ENCODE measurements at places on chromosomes 3 and 15.
A peak's percentile ranks its signal among the peaks of the same experiment; 100 is the strongest.

DNA sequence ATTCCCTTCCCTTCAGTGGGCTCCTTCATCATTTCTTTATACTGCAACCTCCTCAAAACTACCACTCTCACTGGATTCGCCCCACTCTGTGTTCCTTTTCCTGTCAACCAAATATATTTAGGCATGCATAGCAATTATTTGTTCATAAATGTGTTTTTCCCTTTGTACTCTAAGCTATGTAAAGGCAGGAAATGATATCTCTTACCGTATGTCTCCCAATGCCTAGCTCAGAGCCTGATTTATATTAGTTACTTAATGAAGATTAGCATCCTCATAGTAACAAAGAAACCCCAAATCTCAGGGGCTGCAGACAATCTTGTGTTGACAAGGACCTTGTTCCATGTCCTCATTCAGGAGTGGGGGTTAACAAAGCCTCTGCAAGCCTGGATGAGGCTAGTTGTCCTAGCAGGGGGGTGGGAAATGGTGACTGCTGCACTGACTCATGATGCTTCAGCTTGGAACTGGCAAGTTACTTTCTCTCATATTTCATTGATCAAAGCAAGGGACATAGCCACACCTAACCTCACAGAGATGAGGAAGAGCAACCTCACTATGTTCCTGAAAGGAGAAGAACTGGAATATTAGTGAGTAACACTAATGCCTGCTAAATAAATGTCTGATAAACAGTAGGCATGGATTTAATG lies 15.2 kb downstream of the PHLDB2 start:
- DNase-seq: no peak

DNA sequence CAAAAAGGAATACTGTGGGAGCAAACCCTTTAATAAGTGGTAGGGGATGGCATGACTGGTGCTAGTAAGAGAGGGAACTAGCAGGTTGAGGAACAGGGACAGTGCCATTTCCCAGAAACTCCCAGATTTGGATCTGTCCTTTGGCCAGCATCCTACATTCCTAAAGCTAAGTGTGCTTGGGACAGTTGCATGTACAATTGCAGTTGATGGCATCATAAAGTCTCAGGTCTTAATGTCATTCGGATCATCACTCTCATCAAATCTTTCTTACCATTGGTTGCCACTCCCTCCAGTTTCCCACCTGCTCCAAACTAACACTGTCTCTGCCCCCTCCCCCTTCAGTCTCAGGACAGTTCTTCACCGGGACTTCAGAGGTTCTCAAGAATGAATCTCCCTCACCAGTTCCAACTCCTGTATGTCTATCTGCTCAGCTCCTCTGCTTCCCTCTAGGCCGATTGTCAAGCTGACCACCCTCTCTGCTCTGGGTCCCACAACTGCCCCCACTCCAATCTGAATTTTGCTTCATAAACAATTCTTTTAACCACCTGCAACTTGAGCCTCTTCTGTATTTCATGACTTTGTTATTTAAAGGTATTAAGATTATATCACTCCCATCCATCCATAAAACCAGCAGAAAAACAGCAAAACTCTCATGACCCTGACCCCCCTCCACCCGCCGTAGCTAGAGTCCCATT lies 260.8 kb downstream of the CGGBP1 start:
- no peak for DNase-seq

DNA sequence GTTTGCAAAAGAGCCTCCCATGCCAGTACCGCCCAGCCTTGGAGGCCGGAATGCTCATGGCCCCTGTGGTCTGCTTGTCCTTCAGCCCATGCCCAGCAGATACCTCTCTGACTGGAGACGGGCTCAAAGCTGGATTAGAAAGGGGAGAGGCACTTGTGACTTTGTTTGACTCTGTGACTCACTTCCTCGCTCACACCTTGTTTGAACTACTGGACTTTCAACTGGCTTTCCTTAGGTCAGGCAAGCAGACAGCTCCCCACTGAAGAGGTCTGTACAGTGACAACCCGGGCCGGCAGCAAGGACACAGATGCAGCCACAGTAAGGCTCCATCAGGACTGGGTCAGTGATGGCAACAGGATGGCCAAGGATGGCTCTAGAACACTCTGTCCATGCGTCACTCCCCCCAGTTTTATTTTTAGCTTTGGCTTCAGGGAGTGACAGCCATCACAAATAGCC lies 98.6 kb upstream of the ABHD17C start:
- DNase-seq: no peak

- no peak for DNase-seq
Observed at GRCh38 chr3:156507285-156507684, 47.6 kb downstream of the SSR3 start.

DNA sequence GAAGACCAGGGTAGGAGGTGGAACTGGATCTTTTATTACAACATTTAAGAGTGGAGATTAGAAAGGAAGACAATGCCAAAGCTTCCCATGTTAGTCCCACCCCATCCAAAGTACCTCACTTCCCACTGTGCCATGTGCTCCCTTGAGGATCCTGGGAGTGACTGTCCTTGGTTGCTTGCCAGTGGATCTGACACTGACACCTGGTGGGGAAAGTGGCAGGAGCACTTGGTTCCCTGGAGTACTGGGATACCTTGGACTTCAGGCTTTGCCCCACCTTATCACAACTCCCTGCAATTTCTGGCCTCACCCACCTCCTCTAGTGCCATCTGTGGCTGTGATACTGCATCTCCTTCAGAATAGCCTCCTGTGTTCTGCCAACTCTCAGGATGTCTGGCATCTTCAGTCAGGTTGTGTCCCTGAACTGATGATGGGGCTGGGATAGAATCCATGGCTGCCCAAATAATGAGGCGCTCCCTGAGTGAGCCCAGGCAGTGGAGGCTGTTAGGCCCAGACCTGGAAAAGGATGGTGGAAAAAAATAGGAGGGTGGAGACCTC lies 1.3 kb downstream of the ELL3 start:
- DNase-seq: peak; percentile 50

DNA sequence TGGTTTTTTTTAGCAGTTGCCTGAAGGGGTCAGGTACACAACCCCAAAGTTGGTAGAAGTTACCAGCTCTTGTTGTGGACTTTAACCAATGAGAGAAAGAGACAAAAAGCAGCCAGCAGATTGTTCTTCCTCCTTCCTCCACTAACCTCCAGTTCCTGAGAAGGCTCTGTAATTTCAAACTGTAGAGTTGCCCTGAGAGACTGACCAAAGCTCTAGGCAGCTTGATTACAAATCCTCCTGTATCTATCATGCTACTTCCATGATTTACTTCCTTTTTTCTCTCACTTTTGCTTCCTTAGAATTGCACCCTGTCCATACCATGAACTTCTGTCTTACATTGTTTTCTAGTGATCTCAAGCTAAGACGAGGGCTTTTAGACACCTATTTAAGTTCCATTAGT lies 29.2 kb downstream of the NSUN3 start:
- no peak for DNase-seq

- no peak for DNase-seq
Observed at GRCh38 chr3:52117537-52117936, 36.7 kb downstream of the POC1A start.

DNA sequence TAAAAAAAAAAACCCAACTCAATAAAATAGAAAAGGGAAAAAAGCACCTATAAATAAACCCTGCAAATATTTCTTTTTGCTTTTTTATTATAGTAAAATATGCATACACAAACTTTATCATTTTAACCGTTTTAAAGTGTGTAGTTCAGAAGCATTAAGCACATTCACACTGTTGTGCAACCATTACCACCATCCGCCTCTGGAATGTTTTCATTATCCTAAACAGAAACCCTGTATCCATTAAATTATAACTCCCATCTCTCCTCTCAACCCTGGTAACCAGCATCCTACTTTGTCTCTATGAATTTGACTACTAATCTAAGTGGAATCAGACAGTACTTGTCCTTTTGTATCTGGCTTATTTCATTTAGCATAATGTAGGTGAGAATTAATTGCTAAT lies 15.0 kb downstream of the CDCP1 start:
- DNase-seq: no peak

- DNase-seq: no peak
Observed at GRCh38 chr3:187491371-187491770, 123.2 kb downstream of the RTP4 start.

DNA sequence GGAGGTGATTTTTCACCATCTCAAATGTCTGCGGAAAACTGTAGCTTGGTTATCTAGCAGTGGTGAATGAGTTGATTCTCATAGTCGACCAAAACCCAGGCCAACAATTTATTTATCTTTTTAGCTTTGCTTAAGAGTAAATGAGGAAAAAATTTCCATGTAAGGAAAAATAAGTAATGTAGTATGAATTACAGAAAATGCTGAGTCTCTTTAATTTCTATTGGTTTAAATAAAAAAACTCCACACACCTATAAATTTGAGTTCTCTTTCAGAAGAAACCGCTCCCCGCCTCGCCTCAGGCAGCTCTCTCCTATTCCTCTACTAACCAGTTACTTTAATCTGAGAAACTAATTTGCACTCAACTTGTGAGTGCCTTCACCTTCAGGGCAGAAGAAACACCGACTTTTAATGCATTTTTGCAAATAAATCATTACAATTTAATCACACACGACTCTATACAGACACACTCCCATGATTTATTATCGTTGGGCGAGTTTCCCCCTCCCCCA lies 540 bp upstream of the RSRC1 start:
- DNase-seq: no peak

Data from ovary (tissue), 10 donors.